ENCODE measurements at places on chromosomes 12 and 14.

DNA sequence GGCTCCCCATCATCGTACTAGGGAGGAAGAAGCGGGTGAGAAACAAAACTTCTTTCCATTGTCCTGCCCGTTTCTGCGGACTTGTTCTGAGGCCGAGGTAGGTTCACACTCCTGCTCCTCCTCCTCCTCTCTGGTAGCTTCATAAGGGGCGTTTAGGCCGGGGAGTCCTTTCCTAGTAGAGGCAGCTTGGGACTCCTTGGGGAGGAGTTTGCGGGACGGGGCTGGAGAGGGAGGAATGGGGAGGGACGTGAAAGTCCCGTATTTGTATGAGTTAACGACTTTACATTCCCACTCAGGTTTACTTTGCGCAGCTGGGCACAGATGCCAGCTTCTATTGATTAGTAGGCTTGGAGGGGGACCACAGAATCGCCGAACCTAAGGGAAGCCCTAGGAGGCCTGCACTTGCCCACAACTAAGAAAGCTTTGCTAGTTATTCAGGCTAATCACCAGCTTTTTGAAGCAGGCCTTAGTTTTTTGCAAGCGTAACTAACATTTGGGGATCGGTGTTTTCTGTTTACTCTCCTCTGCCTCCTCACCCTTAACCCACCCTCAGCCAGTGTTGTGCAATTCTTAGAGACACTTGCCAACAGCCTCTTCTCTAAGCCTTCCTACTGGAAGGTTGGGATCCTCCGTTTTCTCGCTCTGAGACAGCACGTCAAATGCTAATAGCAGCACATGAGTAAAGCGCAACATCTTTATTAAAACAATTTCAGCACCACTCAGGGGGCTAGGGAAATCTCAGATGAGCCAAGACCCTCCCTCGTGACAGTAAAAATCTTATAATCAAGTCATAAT is 499 bp downstream of the RNASE4 start:
- DNase-seq: peak; percentile 57

DNA sequence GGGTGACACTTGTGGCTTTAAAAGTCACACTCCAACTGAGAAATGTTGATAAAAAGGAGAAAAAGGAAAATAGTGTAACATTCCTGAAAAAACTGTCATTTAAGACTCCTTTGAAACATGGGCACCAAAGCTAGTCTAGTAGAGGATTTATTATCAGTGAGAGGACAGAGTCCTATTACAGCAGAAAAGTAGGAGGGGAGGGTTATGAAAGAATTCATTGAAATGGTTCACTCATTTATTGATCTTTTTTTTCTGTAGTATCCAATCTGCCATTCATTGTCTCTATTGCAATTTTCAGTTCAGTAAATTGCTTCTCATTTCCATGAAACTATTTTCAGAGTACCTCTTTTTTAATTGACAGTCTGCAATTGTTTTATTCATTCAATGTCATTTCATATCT is 25.4 kb downstream of the PPM1A start:
- DNase-seq: no peak

GRCh38 chr12:107275530-107275929 is 182.2 kb upstream of the CRY1 start:
- no peak for DNase-seq

GRCh38 chr14:35277179-35277578 is 15.0 kb upstream of the PSMA6 start:
- DNase-seq: no peak

- DNase-seq: no peak
These were observed 79.2 kb upstream of the NCOR2 start for GRCh38 chr12:124646385-124647230.

GRCh38 chr12:6954316-6955107 is 3.4 kb downstream of the PTPN6 start:
- DNase-seq: no peak

- peak; percentile 93 for DNase-seq
These were observed 762 bp downstream of the C12orf57 start for GRCh38 chr12:6944381-6945186.

- no peak for DNase-seq
These were observed 52.4 kb upstream of the ESRRB start for GRCh38 chr14:76323331-76324050.

GRCh38 chr14:32073537-32074189 is 3.4 kb upstream of the ARHGAP5 start:
- DNase-seq: peak; percentile 79

- DNase-seq: peak; percentile 28
These were observed 980.5 kb downstream of the FLRT2 start for GRCh38 chr14:86510491-86510890.

Measured in fibroblast of skin of abdomen (primary cell).